Stimulated activated CD8-positive, alpha-beta memory T cell treated with anti-CD3 and anti-CD28 coated beads, Interleukin-15, amount 100 ng/mL, for 24 hours (primary cell): ENCODE measurements at places on chromosomes 7 and 10.
A peak's percentile ranks its signal among the peaks of the same experiment; 100 is the strongest.

GRCh38 chr7:151012911-151013347, 11.4 kb downstream of the ATG9B start:
- no peak for DNase-seq

DNA sequence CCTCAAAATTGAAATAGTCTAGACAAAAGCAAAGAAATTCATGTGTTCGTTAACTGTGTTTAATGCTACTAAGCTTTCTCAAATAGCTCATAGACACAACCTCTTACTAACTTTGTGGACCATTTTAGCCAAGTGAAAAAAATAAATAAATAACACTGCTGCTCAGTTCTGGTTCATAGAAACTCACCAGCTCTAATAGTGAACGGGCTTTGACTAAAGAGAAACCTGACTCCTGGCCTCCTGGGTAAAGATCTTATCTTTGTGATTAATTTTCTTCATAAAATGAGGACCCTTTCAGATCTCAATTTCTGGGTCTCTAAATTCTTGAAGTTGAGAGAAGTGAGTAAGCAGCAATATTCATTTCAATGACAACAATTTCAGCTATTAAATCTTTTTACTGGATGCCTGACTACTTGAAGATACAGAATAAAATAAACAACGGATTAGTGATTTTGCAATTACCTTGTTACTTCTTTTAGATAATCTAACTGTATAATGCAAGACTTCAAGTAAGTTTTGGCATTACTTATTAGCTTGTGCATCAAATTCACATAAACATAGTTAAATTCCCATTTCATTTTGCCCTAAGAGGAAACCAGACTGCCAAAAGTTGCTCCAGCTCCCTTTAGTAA, 3.1 kb downstream of the CADPS2 start:
- DNase-seq: no peak

GRCh38 chr7:44535348-44536064, 5.6 kb downstream of the NPC1L1 start:
- no peak for DNase-seq

DNA sequence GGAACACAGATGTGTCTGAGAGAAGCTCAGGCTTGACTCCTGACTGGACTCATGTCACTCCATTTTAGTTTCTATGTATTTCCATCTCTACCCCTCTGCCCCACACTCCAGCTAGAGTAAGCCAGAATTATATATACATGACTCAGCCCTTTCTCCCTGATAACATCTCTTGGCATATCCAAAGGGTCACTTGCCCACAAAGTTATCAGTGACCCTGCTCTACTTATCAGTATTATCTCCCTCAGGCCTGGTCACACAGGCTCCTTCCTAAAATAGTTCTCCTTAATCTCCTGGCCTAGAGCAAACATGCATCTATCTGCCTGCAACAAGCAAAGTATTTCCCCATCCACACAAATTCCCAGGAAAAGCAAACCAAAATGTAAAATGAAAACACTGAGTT, 598.3 kb downstream of the SUGCT start:
- DNase-seq: no peak

GRCh38 chr7:5831196-5831595, 49.4 kb upstream of the OCM start:
- DNase-seq: no peak

DNA sequence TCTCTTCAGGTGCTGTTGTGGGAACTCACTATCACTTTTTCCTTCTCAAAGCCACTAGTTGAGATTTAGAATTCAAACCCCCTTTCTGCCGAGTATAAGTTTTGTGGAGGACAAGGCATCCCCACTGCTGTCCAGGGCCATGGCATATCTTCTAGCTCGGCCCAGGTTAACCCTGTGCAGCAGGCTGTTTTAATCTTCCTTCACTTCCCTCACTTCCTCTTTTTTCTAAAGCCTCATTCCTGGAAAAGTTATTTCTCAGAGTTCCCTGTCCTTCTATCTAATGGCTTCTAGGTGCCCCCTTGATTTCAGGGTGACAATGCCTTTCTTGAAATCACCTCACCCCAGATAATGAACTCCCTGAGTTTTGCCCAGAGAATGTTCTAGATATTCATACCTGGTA, 222.3 kb downstream of the SNX10 start:
- DNase-seq: no peak

DNA sequence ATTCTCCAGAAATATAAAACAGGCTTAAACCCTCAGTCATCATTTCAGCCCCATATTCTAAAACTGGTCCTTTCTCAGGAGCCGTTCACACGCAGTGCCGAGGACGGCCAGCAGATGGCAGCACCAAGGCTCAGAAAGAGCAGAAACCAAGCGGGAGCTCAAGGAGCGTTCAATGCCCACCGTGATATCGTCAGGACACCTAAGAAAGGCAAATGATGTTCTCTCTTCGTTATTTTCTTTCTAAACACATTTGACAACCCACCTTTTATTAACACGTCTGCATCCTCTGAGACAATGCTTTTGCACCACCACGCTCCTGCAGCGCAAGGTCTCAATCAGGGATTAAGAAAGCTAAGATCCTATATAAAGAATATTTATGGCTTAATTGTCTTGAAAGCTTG, 45.7 kb upstream of the RBM33 start:
- peak; percentile 93 for DNase-seq
